Stimulated activated CD8-positive, alpha-beta memory T cell treated with anti-CD3 and anti-CD28 coated beads, Interleukin-15, amount 100 ng/mL, for 48 hours (primary cell): ENCODE measurements at places on chromosomes 16 and 17.

- DNase-seq: no peak
Measured at GRCh38 chr17:43469145-43469544, 14.6 kb upstream of the DHX8 start.

DNA sequence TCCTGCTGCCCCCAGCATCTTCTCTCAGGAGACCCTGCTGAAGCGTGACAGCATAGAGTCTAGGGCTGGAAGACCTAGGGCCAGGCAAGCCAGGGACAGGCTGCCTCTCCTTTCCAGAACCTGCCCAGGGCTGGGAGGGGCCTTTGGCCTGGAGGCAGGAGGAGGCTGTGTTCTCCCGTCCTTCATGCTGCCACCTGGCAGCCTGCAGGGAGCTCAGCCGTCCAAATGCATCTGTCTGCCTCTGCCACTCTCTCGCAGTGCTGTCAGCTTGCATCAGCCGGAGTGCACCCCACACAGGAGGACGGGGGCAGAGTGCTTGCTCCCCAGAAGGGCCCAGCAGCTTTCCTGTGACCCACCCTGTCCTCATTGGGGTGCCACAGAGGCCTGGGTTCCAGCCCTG lies 31.3 kb downstream of the ARHGAP23 start:
- DNase-seq: no peak

DNA sequence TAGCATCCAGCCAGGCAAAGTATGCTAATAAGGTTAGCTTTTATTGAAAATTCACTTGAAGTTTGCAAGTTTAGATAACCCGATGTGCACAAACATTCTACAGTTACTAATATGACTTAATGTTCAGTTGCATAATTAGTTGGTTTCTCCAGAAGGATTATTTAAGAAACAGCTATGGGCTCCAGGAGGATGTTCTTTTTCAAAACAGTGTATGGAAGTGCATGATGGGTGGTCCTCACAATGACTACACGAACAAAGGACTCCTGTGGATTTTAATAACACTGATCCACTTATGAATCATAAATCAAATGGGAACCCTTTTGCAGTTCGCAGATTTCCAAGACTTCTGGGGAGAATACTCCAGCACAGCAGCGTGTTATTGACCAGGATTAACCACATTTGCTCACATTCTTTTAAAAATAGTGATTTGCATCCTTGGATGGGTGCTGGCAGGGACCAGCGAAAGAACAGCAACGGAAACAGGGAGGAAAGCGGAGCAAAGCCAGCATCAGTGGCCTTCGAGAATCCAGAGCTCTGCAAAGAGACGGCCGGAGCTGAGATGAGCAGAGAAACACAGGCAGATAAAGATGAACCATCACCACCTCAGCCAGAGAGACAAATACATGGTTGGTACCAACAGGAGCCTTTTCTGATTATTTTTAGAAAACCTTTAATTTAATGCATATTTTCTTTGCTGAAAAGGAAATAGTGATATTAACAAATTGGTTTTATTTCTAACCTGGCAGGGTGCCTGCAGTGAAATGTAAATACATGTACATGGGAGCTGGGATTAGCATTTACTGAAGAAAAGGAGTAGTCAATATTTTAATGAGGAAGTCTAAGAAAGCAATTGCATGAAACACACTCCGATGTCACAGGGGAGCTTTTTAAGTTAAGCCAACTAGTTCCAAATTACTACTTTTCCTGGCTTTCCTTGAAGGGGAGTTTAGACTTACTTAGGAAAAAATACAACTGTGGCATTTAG lies 623.2 kb upstream of the ZFHX3 start:
- DNase-seq: no peak

GRCh38 chr17:39164675-39165143 lies 1.3 kb downstream of the ARL5C start:
- DNase-seq: peak; percentile 66

DNA sequence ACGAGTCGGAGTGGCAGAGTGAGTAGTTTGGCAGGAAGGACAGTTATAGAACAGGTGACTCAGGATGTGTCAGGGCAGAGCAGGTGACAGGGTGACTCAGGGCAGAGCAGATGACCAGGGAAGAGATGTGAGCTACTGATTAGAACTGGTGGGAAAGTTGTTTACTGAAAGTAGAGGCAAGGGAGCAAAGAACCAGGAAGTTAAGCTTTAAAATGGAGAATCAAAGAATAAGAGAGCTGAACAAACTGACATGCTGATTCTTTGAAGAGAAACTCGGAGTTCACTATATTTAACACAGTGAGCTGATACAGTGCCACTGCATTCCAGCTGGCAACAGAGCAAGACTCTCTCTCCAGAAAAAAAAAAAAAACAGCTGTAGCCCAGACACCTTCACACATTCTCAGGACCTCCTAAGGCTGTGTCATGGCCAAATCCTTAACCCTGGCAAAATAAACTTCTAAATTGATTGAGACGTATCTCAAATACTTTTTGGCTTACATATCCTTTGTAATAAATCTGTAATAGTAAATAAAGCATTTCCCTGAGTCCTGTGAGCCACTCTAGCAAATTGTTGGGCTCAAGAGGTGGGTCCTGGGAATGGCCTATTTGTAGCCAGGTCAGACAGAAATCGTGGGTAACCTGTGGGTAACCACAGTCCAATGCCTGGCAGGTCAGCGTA lies 12.3 kb upstream of the UBE2I start:
- no peak for DNase-seq

- no peak for DNase-seq
Measured at GRCh38 chr16:49681217-49681883, 174.6 kb downstream of the ZNF423 start.

DNA sequence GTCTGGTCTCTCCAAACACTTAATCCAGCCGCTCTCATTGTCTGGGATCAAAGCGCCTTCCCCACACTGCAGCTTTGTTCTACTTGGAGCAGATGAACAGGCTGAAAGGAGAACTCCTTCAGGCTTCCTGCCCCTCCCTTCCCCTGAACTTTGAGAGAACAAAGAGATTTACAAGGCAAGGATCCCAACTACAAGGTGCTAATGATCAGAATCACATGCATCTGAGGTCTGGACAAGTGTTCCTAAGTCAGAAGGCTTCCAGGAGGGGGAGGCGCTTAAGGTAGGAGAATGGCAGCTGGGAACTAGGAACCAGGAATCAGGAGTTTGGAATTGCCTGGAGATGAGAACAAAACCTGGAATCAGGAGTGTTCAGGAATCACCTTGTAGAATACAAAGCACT lies 606.3 kb upstream of the CDH11 start:
- no peak for DNase-seq

DNA sequence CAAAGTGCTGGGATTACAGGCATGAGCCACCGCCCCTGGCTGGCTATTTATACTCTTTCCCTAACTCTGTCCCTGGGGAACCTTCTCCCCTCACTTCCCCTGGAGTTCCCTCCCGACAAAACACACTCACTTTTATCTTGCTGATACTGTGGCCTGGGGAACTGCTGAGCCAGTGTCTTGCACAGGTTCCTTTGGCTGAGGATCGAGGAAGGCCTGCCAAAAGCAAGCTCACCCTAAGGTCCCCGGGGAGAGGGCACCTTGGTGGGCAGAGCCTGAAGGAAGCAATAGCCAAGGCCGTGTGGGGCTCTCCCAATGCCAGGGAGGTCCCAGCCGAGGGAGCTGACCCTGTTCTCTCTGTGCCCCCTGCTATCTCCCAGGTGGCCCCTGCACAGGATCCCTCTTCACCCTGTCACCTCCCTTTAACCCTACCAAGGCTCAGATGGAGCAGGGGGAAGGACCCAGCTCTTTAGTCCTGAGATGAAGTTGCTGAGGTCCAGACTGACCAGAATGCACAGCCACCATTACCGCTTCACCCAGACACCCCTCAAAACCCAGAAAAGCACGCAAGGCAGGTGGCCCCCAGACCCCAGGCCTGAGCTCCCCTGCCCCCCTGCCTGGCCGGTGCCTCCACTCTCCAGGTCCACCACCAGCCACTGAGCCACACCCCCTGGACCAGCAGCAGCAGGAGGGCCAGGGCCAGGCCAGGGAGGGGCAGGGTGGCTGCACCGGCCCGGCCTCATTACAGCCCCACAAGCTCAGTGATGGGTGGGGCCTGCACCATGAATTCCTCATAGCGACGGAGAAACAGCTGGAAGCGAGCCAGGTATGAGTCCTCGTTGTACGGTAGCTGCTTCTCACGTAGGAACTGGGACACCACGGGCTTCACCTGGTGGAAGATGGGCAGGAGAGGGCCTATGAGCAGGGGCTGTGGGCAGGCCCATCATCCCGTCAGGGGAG lies 5.1 kb upstream of the FDXR start:
- DNase-seq: no peak
